Stimulated activated CD4-positive, alpha-beta T cell treated with anti-CD3 and anti-CD28 coated beads, Interleukin-1b, Interleukin-23, amount 100 ng/mL, for 1 hour (primary cell): ENCODE measurements at places on chromosomes 4 and X.

GRCh38 chr4:47221721-47222120 is 190.4 kb downstream of the GABRB1 start:
- no peak for DNase-seq

- DNase-seq, result no peak
These were observed 292.2 kb downstream of the NLGN4X start for GRCh38 chrX:5936438-5936837.

DNA sequence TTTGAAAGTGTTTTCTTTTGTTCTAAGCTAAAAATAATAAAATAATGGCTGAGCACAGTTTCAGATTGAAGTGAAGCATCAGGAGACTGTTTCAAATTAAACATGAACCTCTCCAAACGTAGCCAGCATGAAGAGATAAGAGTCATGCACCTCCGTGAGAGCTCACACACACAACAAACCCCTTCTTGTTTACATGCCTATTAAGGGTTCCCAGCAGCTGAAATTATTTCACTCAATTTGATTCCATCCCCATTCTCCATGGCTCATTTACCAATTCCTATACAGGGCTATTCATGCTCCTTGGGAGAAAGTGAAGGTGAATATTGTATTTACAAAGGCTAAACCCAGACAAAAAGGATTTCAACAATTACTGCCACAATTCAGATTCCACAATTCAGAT is 954.1 kb upstream of the INTU start:
- no peak for DNase-seq

GRCh38 chrX:27751976-27752375 is 55.8 kb upstream of the MAGEB10 start:
- DNase-seq, result no peak

DNA sequence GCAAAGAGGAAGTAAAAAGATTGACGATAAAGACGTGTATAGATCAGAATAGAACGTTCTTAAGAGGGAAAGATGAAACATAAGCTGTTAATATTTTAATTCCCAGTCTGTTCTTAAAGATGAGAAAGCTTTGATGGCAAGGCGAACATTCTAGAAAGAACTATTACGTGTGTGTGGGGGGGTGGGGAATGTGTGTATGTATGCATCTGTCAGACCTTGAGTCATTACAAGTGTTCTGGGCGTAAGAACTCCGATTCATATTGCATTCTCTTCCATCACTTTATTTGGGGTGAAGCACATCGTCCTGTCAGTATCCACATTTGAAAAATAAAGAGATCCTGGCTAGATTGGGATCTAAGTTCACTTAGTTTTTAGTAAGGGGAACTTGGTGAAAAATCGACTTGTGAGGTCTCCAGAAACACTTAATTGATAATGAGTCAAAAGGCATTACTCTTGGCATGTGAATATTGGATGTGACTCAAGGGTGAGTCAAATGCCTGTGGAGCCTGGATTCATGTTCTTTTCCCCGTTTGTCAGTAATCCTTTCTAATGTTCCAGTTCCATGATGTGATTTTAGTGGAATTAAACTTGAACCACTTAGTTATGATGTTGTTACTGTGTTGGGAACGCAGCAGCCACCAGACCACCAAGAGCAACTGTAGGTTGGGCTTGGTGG is 3.1 kb downstream of the SMS start:
- DNase-seq, result no peak

DNA sequence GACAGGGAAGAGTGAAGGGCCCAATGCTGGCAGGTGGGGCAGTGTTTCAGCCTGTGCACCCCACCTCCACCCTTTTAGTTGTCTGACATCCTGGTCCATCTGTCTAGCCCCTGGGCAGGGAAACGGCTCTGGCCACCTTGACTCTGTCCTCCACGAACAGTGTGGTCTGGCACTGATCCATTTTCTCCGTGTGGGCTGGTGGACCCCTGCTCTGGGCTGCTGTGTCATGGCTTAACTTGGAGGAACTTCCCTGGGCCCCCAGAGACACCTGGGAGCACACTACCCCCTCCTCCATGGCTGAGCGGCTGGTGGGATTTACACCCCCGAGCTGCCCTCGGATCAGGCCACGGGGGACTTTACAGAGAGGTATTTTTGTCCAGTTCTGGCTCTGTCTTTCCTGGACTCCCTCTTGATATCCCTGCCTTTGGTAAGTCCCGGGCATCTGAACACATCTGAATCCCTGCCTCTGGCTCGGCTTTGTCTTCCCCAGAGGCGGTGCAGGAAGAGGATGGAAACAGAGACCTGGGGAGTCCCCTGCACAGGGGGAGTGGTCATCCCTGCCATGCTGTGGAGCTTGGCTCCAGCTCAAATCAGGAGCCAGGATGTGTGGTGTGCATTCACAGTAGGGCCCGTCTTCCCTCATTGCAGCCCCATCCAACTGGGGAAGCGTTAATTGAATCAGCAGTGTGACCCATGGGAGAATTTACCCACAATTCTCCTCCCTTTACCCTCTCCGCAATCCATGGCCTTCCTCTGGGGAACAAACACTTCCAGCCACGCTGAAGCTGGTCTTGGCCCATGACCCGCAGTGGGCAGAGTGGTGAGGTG is 6.3 kb upstream of the NKX1-1 start:
- no peak for DNase-seq

GRCh38 chr4:173231916-173232315 is 63.3 kb downstream of the GALNT7 start:
- DNase-seq, result no peak

DNA sequence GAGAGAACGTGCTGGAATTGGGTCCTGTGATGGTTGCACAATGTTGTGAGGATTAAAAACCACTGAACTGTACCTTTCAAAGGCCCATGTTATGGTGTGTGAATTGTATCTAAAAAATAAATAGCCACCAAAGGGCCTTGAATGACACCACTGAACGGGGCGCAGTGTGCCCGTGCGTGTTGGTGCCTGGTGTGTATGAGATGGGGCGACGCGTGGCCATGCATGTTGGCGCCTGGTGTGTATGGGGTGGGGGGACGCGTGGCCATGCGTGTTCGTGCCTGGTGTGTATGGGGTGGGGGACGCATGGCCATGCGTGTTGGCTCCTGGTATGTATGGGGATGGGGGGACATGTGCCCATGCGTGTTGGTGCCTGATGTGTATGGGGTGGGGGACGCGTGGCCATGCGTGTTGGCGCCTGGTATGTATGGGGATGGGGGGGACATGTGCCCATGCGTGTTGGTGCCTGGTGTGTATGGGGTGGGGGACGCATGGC is 66.6 kb upstream of the HELT start:
- DNase-seq, result no peak

DNA sequence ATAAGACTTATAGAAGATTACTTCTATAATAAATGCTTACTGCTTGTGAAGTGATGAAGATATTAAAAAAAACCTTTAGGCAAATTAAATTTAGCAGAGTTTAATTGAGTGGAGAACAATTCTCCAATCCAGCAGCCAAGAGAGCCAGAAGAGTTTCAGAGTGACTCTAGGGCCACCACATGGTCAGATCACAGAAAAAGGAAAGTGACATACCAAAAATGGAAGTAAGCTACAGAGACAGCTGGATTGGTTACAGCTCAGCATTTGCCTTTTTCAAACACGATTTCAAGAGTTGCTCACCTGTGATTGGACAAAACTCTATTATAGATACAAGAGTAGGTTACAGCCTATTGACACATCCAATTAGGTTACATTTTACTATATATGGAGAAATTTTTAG is 79.0 kb upstream of the TRAM1L1 start:
- no peak for DNase-seq

DNA sequence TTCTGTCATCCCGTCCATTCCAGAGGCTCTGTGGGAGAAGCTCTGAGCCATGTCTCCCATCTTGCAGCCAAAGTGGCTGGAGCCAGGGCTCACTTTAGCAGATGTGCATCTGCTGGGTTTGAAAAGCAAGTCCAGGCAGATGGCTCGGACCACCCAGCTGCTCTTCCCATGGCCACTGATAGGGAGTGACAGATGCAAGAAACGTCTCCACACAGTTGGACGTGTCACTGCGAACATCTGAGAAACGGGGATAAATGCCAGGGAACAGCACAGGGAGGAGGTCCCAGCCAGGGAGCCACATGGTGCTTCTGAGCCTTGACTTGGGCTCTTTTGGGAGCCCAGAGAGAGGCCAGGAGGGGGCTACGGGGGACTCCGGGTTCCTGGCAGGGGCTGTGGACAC is 242.3 kb downstream of the AFAP1 start:
- DNase-seq, result no peak

- DNase-seq, result no peak
These were observed 9.6 kb downstream of the HAUS7 start for GRCh38 chrX:153460826-153461225.

- DNase-seq, result no peak
These were observed 8.8 kb upstream of the RASL11B start for GRCh38 chr4:52853351-52853750.

DNA sequence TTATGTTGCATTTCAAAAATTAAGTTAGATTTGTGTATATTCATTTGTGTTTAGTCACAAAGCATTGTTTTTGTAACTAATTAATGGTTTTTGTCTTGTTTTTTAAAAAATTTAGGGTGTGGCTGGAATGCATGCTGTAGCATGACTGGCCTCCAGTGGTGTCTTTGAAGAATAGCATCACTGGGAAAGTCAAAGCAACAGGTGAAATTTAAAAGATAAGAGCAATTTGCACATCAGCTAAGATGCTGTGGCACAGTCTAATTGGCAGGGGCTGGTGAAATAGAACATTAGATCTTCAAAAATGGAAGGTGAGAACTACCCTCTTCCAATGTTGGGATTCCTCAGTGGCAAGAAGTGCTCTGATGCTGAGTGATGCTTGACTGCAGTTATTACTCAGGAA is 45.3 kb downstream of the ANK2 start:
- no peak for DNase-seq

GRCh38 chrX:914206-914605 is 283.6 kb downstream of the SHOX start:
- DNase-seq, result no peak

GRCh38 chr4:23171976-23172375 is 479.2 kb downstream of the GBA3 start:
- DNase-seq, result no peak

- DNase-seq, result no peak
These were observed 162.1 kb upstream of the EMCN start for GRCh38 chr4:100679926-100680325.

DNA sequence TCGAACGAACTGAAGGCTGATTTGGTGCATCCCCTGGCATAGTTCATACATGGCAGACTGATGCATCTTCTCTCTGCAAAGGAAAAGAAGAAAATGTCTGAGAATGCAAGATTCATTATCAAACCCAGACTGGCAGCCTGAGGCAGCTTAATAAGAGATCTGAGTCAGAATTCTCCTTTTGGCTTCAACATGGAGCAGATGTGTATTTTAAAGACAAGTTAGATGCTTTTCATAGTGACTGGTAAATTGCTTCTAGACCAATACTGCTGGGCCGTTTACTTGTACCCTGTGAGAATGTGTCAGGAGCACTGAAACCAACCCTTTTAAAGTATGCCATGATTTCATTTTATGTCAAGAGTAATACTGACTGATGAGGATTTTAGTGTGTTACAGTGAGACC is 322.0 kb downstream of the NR3C2 start:
- no peak for DNase-seq

- DNase-seq, result no peak
These were observed 8.4 kb downstream of the HTRA3 start for GRCh38 chr4:8278009-8278395.

DNA sequence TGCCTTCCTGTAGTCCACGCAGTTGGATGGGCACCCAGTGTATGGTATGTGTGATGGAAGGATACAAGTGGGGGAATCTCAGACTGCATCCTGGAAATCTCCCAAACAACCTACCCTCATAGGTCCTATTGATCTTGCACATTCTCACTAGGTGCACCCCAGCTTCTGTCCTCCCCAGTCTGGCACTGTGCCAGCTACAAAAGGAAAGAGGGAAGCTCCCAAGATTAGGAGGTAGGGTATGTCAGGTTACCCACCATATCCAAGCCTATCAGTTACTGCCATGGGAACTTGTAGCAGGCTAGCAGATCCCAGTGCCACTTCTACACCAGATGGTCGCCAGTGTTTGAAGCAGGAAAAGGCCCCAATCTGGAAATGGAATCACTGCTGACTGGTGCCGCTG is 11.6 kb downstream of the TBX22 start:
- no peak for DNase-seq

DNA sequence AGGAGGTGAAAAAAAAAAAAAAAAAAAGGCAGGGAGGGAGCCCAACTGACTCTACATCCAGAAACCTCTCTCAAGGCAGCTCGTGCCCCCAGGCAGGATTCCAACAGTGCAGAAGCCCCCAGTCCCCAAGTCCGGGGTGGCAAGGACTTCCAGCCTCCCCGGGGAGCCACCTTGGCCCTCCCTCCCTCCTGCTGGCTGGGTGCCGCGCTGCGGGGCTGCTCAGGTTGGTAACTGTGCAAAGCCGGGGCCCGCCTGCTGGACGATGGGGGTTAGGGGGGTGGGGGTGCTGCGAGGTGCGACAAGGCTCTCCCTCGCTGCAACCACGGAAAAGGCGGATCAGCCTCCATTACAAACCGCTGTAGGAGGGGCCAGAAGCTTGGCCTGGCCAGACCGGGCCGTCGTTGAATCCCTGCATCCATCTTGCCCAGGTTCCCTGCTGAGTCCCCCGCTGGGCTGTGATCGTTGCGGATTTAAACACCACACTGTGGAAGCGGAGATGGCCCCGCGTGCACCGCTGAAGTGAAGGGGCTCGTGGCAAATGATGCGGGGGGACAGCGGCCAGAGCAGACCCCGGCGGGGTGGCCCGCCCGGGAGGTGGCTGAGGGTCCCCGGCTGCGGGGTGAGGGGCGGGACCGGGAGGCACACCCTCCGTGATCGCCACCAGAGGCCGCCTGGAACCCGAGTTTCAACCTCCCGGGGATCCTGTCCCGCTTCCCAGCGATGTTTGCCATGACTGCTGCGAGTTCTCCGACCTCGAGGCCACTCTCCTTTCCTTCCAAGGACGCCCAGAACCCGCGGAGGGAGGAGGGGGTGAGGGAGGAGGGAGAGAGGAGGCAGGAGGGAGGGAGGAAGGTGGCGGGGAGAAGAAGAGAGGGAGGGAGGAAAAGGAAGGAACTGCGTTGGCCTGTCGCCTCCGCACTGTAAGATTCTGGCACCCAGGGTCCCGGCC is 58.0 kb upstream of the DDX3X start:
- DNase-seq, result no peak

- DNase-seq, result no peak
These were observed 12.7 kb upstream of the CD40LG start for GRCh38 chrX:136635235-136635634.

DNA sequence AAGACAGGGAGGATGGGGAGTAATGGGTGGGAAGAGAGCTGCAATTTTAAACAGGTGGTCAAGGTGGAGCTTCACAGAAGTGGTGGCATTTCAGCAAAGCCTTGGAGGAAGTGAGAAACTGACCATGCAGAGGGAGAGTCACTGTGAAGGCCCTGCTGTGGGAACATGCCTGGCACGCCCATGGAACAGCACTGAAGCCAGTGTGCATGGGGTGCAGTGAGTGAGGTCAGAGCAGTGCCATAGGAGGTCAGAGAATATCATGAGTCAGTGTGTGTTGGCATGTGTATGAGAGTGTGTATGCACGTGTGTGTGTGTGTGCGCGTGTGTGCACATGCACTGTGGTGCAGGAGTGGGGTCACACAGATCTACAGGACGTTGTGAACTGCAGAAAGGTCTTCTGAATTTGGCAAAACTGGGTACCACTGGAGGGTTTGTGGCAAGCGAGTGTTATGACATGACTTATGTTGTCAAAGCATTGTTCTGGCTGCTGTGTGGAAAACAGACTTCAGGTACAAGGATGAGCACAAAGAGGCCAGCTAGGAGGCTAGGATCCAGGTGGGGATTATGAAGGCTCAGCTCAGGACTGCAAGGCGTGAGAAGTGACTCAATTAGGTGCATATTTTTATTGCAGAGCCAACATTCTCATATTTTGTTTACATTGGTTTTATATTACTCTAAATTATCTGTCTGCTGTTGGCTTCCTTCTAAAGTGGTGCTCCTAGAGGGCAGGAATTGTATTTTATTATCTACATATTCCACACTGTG is 34.0 kb downstream of the ZNF827 start:
- no peak for DNase-seq
